IPS DF 6.9 (cell line): ENCODE measurements at places on chromosomes 5 and 9.

GRCh38 chr9:89358985-89359384 lies 40.7 kb downstream of the SECISBP2 start:
- no peak for DNase-seq

GRCh38 chr9:31168161-31168560 lies 1216.3 kb upstream of the ACO1 start:
- DNase-seq, result no peak

DNA sequence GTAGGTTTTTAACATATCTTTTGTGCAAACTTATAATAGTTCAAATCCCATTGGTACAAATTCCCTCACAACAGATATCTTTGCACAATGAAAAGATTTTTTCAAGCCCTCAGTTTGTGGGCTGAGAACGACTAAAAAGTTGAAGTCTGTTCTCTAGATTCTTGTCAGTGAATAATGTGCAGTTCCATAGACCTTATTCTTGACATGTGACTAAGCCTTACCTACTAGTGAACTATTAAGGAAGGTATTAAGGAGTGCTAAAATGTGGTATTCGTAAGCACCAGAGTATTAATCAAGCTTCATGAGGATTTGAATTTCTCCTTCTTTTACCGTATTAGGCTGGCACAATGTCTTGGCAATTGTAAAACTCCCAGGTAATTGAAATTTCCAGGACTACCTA lies 205.6 kb upstream of the DMRTA1 start:
- no peak for DNase-seq

DNA sequence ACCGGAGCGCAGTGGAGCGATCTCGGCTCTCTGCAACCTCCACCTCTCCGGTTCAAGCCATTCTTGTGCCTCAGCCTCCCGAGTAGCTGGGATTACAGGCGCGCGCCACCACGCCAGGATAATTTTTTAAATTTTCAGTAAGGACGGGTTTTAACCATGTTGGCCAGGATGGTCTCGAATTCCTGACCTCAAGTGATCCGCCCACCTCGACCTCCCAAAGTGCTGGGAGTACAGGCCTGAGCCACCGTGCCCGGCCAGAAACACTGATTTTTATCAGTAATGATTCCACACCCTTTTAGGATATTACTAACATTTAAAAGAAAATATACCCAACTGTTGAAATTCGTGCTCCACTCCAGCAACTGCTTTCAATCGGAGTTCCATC lies 464 bp upstream of the FAM151B start:
- no peak for DNase-seq

DNA sequence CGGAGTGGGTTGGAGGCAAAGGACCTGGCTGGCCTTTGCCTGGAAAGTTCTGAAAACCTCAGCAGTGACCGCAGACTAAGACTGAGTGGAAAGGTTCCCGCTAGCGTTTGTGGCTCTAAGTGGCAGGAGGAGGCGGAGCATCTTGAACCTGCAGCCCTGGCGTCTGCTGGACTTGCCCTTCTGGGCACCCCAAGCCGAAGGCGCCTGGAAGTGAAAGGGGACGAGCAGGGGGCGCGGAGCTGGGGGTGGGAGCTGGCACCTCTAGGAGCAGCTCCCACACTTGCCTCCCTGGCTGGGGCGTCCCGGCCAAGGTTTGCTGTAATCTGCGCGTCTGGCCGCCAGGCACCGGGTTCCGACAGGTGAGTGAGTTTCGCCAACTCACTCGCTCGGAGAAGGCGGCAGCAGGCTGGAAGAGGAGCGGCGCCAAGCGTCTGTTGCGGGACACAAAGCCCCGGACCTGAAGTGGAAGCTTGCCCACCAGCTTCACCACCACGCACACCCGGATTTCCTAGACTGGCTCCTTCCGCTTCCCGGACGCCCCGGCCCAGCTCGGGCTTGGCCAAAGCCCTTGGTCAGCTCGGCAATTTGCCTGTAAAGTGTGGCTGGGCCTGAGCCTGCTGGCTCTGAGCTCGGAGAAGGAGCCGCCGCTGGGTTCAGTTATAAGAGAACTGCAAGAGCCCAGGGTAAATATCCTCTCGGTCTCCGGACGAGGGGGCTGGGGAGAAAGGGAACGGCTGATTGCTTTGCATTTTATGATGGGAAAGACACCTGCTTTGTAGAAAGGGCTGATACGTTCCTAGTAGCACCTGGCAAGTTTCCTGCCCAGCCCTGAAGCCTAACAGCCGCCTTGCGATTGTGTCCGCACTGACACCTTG lies at the start of gene GNA14:
TSS of gene GNA14 (minus strand) at position 89 of the 875 bp plus-strand sequence. CDS start 529 bp downstream, outside the sequence.
- no peak for DNase-seq

DNA sequence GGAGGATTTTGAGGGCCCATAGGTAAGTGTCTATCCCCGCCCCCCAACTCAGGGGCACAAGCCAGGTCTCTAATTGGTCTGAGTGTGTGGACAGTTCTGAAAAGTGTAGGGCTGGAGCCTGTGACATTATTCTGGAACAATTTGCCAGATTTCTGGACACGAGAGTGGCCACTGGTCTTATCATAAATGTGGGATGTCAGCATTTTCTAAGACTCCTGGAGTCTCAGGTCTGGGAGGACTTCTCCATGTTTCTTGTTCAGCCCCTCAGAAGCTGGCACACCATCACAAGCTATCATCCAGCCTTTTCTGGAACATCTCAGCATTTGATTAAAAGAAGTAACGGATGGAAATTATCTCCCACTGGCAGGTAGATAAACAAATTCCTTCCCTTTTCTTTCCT lies 141.4 kb downstream of the SEC61B start:
- DNase-seq, result no peak

GRCh38 chr5:158676642-158677469 lies 422.9 kb downstream of the EBF1 start:
- DNase-seq, result no peak

GRCh38 chr5:128197896-128198522 lies 114.4 kb downstream of the SLC12A2 start:
- DNase-seq, result no peak

DNA sequence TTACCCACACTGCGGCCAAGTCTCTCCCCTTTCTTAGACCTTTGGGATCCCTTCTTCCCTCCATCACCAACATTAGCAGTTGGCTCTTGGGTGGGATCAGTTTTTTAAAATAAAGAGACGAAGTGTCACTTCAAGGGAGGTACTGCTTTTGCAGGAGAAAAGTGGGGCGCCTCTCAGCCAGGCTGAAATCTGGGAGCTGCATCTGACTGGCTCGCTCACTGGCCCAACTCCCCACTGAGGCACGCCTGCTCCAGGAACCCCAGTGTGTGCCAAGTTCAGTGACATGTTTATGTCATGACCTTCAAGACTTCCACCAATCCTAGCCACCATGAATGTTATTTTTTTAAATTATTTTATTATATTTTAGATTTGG lies 130.5 kb downstream of the MVB12B start:
- no peak for DNase-seq

GRCh38 chr5:61673007-61673735 lies 341.1 kb downstream of the ZSWIM6 start:
- no peak for DNase-seq
